Upper lobe of left lung (tissue), 6 donors: ENCODE measurements at places on chromosomes 11 and 22. TPM values are rescaled to one million over a fixed set of nuclear protein-coding genes. Genes with fewer than 3 reads are reported as not detected.

Gene LRP4
- total RNA-seq = 2.6 TPM

Gene DNAJB13
- total RNA-seq = 11.5 TPM

DNA sequence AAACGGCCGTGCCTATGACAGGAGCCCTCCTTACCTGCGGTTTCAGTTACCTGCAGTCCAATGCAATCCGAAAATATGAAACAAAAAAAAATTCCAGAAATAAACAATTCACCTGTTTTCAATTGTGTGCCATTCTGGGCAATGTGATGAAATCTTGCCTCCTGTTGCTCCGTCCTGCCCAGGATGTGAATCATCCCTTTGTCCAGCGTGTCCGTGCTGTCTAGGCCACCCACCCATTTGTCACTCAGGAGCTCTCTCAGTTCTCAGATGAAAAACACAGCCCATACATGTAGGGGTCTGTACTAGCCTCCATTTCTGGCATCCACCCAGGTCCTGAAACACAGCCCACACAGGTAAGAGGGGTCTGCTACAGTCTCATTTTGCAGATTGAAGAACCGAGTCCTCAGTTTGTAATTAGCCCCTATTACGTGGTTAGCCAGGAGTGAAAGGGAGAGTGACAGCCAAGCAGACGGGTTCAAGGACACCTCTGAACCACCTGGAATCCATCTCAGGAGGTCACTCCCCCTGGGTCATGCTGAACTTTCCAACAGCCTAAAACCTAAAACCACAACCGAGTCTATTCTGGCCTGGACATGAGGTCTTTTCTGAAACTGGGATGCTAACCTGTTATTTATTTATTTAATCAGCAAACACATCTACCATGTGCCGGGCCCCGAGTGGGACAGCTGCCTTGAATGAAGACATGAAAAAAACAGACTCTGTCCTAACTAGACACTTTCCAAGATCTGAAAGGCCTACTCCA lies 317.2 kb downstream of the SHANK2 start:
- H3K27ac ChIP-seq = no peak overlapping the region
- H3K36me3 ChIP-seq = no peaks in the 10 kb centered on the region
- no peaks in the 10 kb centered on the region for H3K4me1 ChIP-seq
- no peak overlapping the region for H3K4me3 ChIP-seq

Gene CHADL
- 3.3 TPM for total RNA-seq

Gene MMP7
- total RNA-seq = 10.6 TPM

DNA sequence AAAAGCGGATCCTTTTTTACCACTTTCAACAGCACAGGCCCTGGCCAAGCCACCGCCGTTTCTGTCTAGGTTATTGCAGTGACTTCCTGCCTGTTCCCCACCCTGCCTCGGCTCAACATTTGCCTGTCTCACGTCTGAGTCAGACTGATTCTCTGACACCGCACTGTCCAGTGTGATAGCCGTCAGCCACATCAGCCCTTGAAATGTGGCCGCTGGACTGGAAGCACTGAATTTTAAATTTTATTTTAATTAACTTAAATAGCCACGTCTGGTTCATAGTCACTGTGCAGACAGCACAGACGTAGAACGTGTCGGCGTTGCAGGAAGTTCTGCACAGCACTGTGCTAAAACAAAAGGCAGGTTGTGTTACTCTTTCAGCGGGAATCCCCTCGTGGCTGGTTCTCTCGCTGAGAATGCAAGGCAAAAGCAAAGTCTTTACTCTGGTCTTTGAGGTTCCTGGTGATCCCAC lies 56.3 kb upstream of the ADSL start:
- H3K4me1 ChIP-seq = no peaks in the 10 kb centered on the region
- H3K27ac ChIP-seq = peak overlapping the region; percentile 38
- no peaks in the 10 kb centered on the region for H3K27me3 ChIP-seq
- no peak overlapping the region for H3K4me3 ChIP-seq

DNA sequence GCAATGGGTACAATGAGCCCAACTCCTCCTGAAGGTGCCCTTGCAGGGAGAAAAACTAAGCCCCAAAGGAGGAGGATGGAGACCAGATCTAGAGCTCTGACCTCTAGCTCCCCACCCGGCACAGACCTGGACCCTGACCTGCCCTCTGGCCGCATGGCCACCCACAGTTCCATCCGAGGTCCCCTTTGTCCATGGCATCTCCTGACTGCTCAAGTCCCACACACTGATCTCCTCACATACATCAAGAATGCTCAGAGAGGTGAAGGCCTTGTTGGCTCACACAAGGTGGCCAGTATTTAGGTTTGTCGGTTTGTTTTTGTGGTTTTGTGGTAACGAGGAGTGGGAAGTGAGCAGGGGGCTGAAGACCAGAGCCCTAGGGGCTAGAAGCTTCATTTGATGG lies 423.5 kb upstream of the B3GAT1 start:
- DNase-seq = no peak
- H3K27ac ChIP-seq = no peak overlapping the region
- no peaks in the 10 kb centered on the region for H3K27me3 ChIP-seq
